ENCODE measurements at places on chromosomes 7 and 10.
A peak's percentile ranks its signal among the peaks of the same experiment; 100 is the strongest.

- H3K4me1 ChIP-seq, result no peaks in the 10 kb centered on the region
- DNase-seq, result no peak
- H3K36me3 ChIP-seq, result no peaks in the 10 kb centered on the region
- H3K27ac ChIP-seq, result no peak overlapping the region
- H3K4me3 ChIP-seq, result no peak overlapping the region
- no peaks in the 10 kb centered on the region for H3K27me3 ChIP-seq
Measured at GRCh38 chr7:80279760-80280159, 145.1 kb downstream of the GNAI1 start.

GRCh38 chr10:98528805-98529183 lies 82.1 kb upstream of the HPS1 start:
- H3K36me3 ChIP-seq, result no peaks in the 10 kb centered on the region
- no peak for DNase-seq
- H3K4me3 ChIP-seq, result no peak overlapping the region
- H3K4me1 ChIP-seq, result no peaks in the 10 kb centered on the region
- no peaks in the 10 kb centered on the region for H3K27me3 ChIP-seq

- H3K4me1 ChIP-seq, result no peaks in the 10 kb centered on the region
- no peak overlapping the region for H3K27ac ChIP-seq
Measured at GRCh38 chr7:147106746-147107145, 990.1 kb downstream of the CNTNAP2 start.

DNA sequence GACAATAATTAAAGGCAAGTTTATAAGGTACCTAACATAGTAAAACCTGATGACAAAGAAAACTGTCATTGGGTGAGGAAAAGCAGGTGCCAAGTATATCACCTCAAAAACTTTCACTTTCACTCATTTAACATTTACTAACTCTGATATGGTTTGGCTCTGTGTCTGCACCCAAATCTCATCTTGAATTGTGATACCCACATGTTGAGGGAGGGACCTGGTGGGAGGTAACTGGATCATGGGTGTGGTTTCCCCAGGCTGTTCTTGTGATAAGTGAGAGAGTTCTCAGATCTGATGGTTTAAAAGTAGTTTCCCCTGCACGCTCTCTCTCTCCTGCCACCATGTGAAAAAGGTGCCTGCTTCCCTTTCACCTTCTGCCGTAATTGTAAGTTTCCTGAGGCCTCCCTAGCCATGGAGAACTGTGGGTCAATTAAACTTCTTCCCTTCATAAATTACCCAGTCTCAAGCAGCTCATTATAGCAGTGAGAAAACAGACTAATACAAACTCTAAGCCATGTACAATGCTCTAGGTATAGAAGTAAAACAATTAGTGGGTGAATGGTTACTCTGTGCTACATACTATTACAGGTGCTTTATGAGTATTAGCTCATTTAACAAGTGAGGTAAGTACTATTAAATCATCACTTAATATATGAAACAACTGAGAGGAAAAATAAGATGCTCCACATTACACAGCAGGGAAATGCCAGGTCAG lies 199.0 kb downstream of the CHCHD3 start:
- no peak overlapping the region for H3K4me3 ChIP-seq
- DNase-seq, result no peak
- H3K27me3 ChIP-seq, result no peaks in the 10 kb centered on the region

DNA sequence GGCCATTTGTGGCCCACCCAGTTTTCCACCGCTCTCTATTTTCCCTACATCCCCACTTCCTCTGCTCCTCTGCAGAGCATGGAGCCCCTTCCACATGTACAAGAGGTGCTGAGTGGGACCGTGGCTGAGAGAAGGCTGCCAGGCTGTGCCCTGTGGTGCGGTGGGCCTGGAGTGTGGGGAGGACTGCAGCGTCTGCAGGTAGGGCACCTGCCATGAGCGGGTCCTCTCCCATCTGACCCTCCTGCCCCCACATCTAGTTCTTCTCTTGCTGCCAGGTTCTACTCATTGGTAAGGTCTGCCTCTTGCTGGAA lies 145.6 kb upstream of the FAM20C start:
- no peaks in the 10 kb centered on the region for H3K27me3 ChIP-seq
- H3K4me3 ChIP-seq, result no peak overlapping the region
- no peaks in the 10 kb centered on the region for H3K4me1 ChIP-seq
- no peak overlapping the region for H3K27ac ChIP-seq

GRCh38 chr7:157670490-157671357 lies 333.9 kb downstream of the DNAJB6 start:
- H3K4me3 ChIP-seq, result no peak overlapping the region
- no peak for DNase-seq
- H3K27me3 ChIP-seq, result no peaks in the 10 kb centered on the region

DNA sequence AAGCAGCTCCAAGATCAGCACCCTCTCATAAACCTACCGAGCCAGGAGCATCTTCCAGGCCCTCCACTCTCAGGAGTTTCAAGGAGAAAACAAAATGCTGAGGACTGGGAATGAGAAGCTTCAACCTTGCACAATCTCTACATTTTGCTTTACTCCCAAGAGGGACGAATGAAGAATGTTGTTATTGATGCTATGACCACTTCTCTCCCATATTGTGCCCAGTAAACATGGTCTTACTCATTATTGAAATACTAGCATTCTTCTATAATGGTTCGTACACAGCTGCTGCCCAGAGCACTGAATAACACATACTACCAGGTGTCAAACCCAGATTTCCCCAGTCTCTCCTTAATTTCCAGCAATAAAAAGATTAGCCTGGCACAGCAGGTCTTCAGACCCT lies 63.4 kb upstream of the BET1 start:
- H3K27me3 ChIP-seq, result no peaks in the 10 kb centered on the region
- H3K4me3 ChIP-seq, result no peak overlapping the region
- no peak for DNase-seq

- peak overlapping the region; percentile 98 for H3K27ac ChIP-seq
- H3K27me3 ChIP-seq, result no peaks in the 10 kb centered on the region
- peaks cover 9% of the 10 kb centered on the region for H3K4me1 ChIP-seq
- H3K4me3 ChIP-seq, result peak overlapping the region; percentile 90
- no peaks in the 10 kb centered on the region for H3K36me3 ChIP-seq
Measured at GRCh38 chr10:122374859-122375678, 561 bp downstream of the PLEKHA1 start.

- H3K27ac ChIP-seq, result no peak overlapping the region
- H3K4me3 ChIP-seq, result no peak overlapping the region
- H3K27me3 ChIP-seq, result no peaks in the 10 kb centered on the region
- no peak for DNase-seq
- H3K4me1 ChIP-seq, result peaks cover 2% of the 10 kb centered on the region
- no peaks in the 10 kb centered on the region for H3K36me3 ChIP-seq
Measured at GRCh38 chr7:64893401-64893800, 9.7 kb upstream of the ZNF273 start.

DNA sequence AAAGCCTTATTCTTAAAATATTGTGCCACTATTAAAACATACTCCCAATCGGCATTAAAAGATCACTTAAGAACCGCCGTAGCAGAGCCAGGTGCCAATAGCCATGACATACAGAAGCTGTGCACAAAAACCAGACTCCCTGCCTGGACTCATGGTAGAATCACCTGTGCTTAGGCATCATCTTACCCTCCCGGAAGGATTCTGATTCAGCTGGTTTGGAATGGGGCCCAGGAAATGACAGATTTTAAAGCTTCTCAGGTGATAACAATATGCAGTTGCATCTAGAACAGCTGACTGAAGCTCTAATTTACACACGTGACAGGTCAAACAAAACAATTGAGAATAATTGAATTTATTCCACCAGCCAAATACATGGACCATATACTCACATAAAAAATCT lies 10.7 kb downstream of the A1CF start:
- DNase-seq, result no peak
- H3K4me1 ChIP-seq, result no peaks in the 10 kb centered on the region
- H3K27ac ChIP-seq, result no peak overlapping the region

DNA sequence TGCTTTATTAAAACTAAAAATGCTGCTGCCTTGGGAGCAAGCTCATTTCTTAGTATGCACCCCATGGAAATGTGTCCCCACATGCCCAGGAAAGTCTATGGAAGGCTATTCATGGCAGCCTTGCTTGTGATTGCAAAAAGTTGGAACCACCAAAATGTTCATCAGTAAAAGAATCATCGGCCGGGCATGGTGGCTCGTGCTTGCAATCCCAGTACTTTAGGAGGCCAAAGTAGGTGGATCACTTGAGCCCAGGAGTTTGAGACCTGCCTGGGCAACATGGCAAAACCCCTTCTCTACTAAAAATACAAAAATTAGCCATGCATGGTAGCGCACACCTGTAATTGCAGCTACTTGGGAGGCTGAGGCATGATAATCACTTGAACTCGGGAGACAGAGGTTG lies 79.8 kb downstream of the ARHGAP22 start:
- no peak overlapping the region for H3K4me3 ChIP-seq
- peaks cover 4% of the 10 kb centered on the region for H3K27me3 ChIP-seq
- no peak overlapping the region for H3K27ac ChIP-seq

DNA sequence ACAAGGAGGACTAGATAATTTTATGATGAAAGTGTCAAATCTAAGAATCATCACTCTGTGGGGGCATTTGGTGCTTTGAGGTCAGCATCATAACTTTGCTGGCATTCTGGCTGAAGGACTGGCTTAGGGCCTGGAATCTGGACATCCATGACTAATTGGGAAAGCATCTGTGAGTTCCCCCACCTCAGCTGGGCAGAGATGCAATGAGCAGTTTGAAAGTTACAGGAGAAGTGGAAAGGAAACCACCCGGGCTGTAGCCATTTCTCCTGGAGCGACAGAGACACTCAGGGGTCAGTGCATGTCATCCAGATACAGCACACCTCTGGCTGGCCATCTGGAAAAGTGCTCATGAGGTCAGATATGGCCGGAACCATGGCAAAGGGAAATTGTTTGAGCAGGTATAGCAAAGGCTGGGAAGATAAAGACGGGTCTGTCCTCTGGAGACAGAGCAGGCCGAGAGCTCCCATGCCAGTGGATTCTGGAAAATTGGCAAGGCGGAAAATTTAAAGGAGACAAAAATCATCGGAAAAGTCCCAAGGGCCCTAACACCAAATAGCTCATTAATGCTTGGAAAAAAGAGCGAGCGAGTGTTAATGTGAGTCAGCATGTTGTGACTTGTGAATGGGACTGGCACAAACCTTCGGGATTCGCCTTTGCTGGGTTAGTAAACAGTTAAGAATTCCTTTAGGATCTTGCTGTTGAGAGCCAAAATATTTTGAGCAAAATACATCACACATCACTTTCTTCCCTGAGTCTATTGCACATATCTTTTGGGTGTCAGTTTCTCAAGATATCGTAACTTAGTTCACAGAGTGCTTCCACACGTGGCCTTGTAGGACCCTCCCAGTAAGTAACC lies 188.4 kb upstream of the AGK start:
- H3K4me3 ChIP-seq, result no peak overlapping the region
- H3K36me3 ChIP-seq, result no peaks in the 10 kb centered on the region
- no peaks in the 10 kb centered on the region for H3K4me1 ChIP-seq

- H3K27me3 ChIP-seq, result no peaks in the 10 kb centered on the region
- H3K4me3 ChIP-seq, result no peak overlapping the region
- no peak for DNase-seq
- H3K27ac ChIP-seq, result no peak overlapping the region
- no peaks in the 10 kb centered on the region for H3K36me3 ChIP-seq
Measured at GRCh38 chr10:87605628-87606251, 53.9 kb upstream of the PAPSS2 start.

- H3K36me3 ChIP-seq, result no peaks in the 10 kb centered on the region
- H3K27ac ChIP-seq, result no peak overlapping the region
- H3K4me3 ChIP-seq, result no peak overlapping the region
- H3K4me1 ChIP-seq, result no peaks in the 10 kb centered on the region
- no peak for DNase-seq
- H3K27me3 ChIP-seq, result no peaks in the 10 kb centered on the region
Measured at GRCh38 chr7:45983720-45984255, 62.7 kb upstream of the IGFBP3 start.

DNA sequence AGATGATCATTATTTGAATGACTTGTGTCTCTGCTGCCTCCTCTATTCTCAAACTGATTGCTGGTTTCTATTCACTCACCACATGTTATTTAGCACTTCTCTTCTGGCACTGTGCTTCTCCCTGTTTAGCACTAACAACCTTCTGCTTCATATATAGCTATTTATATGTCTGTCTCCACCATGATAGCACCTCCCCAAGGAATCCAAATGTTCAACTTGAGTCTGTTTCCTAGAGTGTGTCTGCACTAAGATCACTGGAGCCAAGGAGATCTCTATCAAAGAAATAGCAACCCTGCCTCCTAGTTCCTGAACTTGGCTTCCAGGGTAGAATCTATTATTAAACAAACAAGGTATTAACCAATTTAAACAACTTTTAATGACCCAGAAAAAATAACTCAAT lies 104.5 kb downstream of the CYP26A1 start:
- no peaks in the 10 kb centered on the region for H3K36me3 ChIP-seq
- no peak overlapping the region for H3K27ac ChIP-seq

- no peak for DNase-seq
- H3K4me1 ChIP-seq, result no peaks in the 10 kb centered on the region
- H3K27ac ChIP-seq, result no peak overlapping the region
- H3K36me3 ChIP-seq, result no peaks in the 10 kb centered on the region
- H3K27me3 ChIP-seq, result no peaks in the 10 kb centered on the region
- no peak overlapping the region for H3K4me3 ChIP-seq
Measured at GRCh38 chr7:8210845-8211724, 50.9 kb downstream of the ICA1 start.

GRCh38 chr7:83819911-83820310 lies 171.0 kb upstream of the SEMA3E start:
- H3K4me1 ChIP-seq, result no peaks in the 10 kb centered on the region
- no peak overlapping the region for H3K27ac ChIP-seq
- H3K36me3 ChIP-seq, result no peaks in the 10 kb centered on the region
- no peak for DNase-seq

- H3K4me3 ChIP-seq, result no peak overlapping the region
- H3K27me3 ChIP-seq, result no peaks in the 10 kb centered on the region
- no peaks in the 10 kb centered on the region for H3K36me3 ChIP-seq
- H3K4me1 ChIP-seq, result no peaks in the 10 kb centered on the region
Measured at GRCh38 chr7:83394776-83395175, 232.1 kb upstream of the PCLO start.

DNA sequence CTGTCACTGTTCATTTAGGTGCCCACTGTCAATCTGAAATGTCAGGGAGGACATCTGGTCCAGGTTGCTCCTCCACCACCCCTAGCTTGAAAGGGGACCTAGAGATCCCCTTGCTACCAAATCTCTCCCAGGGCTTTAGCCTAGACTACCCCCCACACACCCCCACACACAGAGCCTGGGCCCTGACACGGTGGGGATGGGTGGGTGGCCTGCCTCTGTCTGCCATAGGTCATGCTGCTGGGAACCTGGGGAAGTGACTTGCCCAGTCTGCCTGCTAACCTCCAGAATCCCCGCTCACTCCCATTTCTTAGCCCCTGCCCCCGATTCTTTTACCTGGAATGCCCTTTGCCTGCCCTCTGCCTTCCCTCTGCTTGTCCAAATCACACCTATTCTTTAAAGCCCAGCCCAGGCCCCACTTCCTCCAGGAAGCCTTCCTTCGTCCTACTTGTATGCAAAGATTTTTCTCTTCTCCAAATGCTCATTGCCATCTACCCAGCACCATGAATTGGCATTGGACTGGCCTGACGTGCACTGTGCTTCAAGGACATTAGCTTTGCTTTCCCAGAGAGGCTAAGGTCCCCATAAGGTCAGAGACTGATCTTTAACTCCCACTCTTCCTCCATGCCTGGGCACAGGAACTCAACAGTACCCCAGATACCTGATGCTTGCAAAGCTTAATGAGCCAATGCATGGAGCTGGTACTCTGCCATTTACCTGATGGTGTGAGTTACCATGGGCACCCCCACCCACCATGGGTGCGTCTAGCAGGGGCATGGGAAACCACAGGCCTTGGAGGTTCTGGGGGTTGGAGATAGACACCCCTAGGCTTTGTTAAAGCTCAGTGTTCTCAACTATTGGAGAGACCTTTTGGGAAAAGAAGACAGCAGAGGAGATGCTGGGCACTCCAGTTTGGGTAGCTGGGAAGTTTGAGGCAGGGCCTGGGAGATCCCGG lies 2.0 kb upstream of the SMARCD3 start:
- peaks cover 6% of the 10 kb centered on the region for H3K27me3 ChIP-seq
- no peak for DNase-seq
- H3K4me1 ChIP-seq, result no peaks in the 10 kb centered on the region
- no peak overlapping the region for H3K27ac ChIP-seq
- no peaks in the 10 kb centered on the region for H3K36me3 ChIP-seq

All from naive thymus-derived CD4-positive, alpha-beta T cell (primary cell).